Activated T-cell treated with anti-CD3 and anti-CD28 coated beads for 4 hours (primary cell): ENCODE measurements at places on chromosomes 7 and 10.

DNA sequence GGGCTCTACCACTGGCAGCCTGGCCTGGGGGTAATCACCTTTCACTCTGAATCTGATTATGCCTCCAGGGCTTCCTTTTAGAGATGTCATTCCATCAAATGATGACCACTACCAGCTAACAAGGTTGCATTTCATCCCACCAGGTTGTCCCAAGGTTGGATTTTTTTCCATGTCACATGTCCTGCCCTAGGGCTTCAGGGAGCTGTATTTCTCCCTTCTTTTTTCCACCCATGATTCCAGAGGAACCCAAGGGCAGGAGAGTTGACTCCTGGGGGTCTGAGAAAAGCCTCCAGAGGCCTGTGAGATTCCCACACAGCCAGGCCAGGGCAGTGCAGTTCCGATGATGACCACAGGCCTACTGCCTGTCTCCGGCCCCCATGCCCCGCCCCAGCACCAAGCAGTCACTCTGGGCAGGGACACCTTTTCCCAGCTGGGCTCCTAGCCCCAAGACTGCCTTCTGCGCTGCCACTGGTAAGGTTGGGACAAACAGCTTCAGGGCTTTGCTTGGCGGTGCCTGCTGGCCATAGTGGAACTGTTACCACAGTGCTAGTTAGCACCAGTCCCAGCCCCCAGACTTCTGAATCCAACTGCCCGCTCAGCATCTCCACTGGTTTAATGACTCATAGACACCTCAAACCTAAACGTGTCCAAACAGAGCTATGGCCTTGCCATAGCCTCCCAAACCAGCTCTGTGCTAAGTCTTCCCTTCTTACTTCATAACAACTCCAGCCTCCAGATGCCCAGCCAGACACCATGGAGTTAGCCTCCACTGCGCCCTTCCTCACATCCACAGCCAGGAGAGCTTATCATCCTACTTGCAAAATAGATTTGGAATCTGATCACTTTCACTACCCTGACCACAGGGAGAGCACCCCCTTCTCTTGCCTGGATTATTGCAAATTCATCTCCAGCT, 133.7 kb downstream of the ARHGAP22 start:
- DNase-seq = no peak

DNA sequence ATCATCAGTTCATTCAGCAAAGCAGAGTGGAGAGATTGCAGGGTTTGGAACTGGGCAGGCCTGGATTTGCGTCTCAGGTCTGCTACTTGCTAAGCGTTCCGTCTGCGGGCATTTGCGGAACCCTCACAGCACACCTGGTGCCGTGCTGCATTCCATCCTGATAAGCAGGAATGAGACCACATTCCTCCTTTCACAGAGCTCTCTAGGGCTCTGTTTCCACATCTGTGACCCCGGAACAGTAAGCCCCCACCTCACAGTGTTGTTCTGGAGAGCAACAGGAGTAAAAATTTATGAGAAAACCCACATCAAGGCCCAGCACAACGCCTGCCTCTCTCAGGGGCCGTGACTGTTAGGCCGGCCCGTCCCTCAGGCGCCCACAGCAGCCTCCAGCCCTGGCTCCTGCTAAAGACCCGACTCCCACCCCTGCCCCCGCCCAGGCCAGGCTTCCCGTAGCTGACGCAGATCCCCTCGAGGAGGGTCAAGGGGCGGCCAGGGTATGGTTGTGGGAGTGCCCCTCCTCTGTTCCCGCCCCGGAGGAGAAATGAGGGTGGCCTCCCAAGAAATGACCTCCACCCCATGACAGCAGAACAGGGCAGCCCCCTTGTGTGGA, 128.9 kb downstream of the RGS10 start:
- no peak for DNase-seq

GRCh38 chr7:146892151-146892550, 775.5 kb downstream of the CNTNAP2 start:
- DNase-seq = no peak

DNA sequence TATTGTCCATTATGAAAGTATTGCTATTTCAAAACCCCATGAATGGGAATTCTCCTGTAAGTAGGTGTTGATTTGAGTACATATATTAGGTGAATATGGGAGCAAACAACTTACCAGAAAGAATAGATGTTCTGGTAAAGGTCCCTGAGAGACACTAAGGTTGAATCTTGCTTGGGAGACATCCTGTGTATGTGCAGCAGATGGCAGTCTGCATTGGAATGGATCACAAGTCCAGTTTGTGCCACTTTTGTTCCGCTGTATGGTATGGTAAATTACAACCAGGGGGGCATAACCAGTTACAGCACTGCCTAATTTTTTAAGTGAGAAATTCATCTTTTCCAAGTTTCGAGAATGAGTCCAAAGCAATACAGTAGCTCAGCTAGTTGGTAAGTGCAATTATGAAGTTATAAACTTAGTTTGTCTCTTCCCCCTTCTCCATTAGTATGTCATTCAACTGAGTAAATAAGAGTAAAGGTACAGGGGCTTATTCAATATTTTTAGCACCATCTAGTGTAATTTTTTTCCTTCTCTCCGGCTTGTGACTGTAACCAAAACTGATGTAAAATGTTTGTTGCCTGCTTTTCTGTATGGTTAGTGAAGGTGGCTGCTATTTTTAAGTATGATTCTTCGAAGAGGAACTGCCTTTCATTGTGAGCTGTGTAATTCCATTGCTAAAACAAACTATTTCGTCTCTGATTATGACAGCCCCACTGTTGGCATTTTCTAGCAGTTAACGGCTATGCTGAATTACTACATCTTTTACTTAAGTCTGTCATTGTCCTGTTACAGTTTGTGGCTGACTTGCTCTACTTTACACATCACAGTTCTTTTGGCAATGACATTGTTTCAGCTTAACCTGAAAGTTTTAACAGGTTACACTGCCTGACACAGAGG, 2.8 kb downstream of the MCU start:
- no peak for DNase-seq

GRCh38 chr10:6162589-6163356, 40.0 kb upstream of the PFKFB3 start:
- no peak for DNase-seq

GRCh38 chr10:116154651-116155050, 118.4 kb downstream of the GFRA1 start:
- no peak for DNase-seq

DNA sequence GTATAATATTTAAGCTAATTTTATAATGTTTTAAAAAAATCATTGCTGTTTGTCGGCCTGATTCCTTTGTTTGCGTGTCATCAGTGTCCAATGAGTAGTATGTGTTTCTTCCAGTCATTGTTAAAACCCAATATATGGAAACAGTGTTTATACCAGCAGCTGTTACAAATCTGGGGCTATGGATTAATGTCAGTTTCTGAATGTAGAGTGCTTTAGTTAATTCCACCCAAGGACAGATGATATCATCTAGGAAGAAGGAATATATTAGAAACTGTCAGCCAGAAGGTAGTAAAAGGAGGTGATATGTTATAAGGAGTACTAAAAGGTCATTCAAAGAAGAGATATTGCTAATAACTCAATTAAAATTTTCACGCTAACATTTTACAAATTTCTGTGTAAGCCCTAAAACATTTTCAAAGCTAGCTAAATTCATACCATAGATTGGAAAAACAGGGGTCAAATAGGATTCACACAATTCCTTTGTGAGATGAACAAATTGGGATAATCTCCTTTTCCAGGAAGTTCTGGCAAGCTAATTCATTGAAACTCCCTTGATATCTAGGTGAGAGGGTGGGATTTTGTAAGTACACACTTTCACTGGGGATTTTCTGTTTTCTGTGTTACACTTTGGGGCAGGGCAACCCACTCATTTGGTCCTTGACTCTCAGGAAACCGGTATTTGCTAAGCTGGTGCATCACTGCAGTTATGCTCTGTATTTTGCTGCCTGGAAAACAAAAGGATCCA, 448.8 kb downstream of the LRMDA start:
- no peak for DNase-seq
